H54 (cell line): ENCODE measurements at places on chromosomes 3 and 15.

GRCh38 chr15:69692342-69692741 lies 239.7 kb downstream of the RPLP1 start:
- no peak for DNase-seq

GRCh38 chr15:63538876-63539275 lies 34.5 kb downstream of the USP3 start:
- no peak for DNase-seq

DNA sequence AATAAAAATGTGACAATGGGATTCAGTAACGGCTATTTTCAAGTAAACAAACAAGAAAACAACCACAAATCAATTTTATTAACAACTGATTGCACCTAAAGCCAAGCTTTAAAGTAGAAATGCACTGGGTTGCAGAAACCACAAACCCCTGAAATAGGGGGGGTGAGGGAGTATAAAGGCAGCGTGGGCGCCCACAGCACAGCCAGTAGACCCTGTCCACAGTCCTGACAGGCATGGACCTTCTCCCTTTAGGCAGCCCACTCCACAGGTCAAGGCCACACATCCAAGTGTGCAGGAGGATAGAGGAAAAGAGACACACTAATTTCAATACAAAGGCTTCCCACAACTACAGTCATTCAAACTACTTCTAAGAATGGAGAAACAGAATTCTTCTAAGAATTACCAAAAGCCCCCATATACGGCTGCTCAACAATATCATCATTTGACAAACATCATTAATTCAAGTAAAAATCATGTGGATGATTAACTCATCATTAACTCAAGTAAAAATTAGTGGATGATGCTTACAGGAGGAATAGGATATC lies 48.7 kb downstream of the CHSY1 start:
- DNase-seq, result no peak

GRCh38 chr3:188052169-188053035 lies 101.6 kb upstream of the LPP start:
- DNase-seq, result no peak

GRCh38 chr15:91336687-91337086 lies 236.6 kb downstream of the SV2B start:
- DNase-seq, result no peak

DNA sequence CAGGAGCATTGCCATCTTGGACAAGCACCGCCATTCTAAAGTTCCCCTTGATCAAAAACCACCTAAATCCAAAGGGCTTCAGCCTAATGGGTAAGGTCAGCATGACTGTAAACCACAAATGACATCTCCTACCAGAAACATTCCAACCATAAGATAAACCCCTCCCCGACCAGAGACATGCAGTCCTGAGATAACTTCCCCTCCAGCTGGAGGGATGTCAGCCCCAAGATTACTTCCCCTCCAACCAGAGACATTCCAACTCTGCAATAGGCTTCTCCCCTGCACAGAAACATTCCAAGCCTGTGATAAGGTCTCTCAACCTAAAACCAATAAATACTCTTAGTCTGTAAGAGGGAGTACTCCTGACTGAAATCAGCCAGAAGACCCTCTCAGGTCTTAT lies 62.7 kb upstream of the DNAJC19 start:
- DNase-seq, result no peak

- DNase-seq, result no peak
Observed at GRCh38 chr3:190746531-190746930, 116.0 kb downstream of the GMNC start.

DNA sequence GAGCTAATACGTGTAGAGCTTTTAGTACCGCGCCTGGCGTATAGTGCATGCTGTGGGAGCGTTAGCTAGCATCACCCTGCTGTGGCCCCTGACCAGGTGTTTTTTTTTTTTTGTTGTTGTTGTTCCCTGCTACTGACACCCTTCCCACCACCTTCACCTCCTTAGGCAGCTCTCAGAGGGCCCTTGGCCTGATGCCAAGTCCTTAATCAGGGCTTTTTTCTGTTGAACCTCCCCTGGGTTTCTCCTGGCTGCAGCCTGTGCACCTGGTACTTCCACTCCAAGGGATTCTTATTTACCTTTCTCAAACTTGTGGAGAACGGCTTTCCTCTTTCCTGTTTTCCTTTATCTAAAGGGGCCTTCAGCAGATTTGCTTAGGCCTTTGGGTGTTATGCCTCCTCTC lies 53.3 kb downstream of the SLC7A14 start:
- no peak for DNase-seq

DNA sequence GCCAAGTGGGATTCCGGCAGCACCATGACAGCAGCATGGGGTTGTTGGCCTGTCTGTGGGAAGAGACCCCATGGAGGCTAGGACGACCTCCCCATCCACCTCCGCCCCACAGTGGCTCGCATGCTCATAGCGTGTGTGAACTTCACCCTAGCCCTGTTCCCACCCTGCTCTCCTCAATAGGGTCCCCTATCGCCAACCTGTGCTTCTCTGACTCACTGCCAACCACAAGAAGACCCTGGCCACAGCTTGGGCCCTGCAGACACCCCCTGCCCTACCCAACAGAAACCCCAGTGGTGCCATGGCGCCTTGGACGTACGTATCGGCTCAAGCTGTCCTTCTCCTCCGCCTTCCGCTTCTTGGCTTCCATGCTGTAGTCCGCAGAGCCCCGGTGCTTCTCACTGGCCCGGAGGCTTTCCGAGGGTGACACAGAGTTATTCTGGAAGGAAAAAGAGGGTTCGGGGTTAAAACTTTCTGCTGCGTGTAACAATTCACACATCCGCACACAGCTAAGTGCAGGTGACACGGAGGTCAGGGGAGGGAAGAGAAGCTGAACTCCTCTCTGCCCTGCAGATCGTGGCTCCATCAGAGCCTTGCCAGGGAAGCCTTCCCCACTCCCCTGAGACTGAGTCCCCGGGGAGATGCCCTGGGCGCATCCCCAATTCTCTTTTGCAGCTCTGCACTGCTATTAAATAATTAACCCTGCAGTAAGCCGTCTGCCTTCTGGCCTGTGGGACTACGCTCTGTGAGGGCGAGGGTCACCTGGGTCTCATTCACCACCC lies 37.3 kb downstream of the TLE3 start:
- DNase-seq, result no peak

DNA sequence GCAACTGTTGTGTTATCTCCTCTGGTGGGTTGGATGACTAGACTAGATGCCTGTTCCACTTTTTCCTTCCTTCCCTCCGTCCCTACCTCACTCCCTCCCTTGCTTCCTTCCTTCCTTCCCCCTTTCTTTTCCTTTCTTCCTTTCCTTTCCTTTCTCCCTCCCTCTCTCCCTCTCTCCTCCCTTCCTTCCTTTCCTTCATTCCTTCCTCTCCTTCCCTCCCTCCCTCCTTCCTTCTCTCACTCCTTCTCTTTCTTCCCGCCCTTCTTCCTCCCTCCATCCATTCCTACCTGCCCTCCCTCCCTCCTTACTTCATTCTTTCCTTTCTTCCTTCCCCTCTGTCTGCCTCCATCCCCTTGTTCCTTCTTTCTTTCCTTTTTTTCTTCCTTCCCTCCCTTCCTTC lies 1045.3 kb downstream of the OTOL1 start:
- DNase-seq, result no peak

DNA sequence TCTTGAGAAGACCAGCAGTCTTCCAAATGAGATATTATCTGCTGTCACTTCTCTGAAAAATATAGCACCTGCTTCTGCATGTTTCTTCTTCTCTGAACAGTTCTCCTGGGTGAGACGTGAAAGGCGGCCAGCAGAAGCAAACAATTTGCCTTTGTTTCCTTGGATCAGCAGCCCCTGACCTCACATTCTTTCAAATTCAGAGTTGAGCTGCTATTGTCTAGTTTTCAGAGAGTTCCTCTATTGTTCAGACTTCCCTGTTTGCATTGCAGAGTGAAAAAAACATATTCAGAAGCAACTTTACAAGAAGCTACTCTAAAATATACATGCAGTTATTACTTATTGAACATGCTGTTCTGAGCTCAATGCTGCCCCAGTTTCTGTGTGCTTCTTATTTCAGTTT lies 653.6 kb downstream of the NAALADL2 start:
- no peak for DNase-seq

GRCh38 chr15:34241376-34242330 lies 16.8 kb downstream of the EMC4 start:
- no peak for DNase-seq

DNA sequence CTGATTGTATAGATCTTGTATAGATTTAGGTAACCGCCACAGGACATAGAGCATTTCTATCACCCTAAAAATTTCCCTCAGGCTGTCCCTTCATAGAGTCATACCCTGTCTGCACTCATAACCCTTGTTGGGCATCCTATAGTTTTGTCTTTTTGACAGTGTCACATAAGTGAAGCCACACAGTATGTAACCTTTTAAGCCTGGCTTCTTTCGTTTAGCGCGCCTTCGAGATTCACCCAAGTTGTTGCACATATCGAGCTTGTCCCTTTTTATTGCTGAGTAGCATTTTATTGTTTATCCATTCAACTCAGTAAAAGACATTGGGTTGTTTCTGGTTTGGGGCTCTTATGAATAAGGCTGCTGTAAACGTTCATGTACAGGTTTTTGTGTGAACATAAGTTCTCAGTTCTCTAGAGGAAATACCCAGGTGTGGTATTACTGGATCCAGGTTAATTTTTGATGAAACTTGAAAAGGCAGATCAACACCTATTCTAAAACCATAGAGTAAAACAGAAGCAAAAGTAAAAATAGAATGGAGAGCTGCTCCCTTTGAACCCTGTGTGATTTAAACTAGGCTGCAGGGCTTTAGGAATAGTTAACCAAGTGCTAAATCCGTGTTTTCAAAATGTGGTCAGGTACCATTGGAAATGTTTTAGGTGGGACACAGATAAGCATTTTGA lies 49.5 kb downstream of the CD86 start:
- no peak for DNase-seq

DNA sequence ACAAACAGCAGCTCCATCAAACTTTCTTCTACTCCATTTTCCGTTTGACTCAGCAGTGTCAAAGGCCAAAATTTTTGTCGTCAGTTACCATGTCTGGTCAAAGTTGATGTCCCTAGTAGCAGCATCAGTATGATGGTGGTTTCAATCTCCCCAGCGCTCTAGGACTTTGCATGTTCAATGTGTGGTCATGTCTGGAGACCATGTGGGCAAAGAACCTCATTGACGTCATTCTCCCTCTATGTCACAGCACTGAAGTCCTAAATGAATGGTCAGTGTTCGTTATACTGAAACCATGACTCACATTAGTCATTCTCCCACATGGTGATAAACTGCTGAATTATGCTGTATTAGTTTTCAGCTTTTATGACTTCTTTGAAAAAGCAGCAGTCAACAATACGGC lies 23.2 kb downstream of the SHC4 start:
- DNase-seq, result peak; percentile 9

- peak; percentile 8 for DNase-seq
Observed at GRCh38 chr3:171936191-171936841, 93.2 kb downstream of the TMEM212 start.

- DNase-seq, result no peak
Observed at GRCh38 chr3:49700453-49701128, 11.2 kb downstream of the RNF123 start.

DNA sequence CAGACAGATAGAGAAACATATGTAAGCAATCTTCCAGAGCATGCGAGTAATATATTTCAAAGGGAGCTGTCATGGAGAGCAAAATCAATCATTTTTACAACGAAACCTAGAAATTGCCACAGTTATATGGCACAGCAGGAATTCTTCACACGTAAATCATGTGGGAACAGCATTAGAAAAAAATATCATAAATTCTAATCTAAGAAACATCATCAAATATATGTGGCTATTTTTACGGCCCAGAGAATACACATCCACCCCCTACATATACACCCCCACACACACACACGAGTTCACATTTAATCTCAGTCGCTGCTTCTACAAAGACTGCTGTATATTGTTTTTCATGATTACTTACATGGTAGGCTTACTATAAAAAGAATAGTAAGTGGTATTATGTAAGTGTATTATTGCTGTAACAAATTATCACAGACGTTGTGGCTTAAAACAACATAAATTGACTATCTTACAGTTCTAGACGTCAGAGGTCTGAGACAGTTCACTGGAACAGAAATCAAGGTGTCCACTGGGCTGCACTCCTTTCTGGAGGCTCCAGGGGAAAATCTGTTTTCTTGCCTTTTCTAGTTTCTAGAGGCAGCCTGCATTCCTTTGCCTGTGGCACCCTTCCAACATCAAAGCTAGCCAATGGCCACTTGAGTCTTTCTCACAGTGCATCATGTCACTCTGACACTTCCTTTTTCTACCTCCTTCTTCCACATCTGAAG lies 363.3 kb downstream of the ULK4 start:
- no peak for DNase-seq

DNA sequence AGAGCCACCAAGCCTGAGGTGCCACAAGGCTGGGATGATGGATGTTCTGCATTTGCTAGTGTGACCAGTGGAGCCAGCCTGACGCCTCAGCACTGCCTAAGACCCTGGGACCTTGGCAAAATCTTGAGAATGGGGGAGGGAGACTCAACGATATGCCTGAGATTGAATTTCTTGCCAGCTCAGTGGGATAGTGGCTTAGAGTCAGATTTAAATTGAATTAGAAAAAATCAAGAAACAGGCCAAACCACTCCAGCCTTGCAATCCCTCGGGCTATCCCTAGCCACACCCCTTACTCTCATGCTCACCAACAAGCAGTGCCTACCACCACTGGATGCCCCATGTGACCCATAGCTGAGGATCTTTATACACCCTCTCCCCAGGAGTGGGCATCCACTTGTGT lies 18.7 kb upstream of the PDE8A start:
- DNase-seq, result no peak

- no peak for DNase-seq
Observed at GRCh38 chr3:14201940-14202684, 23.5 kb downstream of the LSM3 start.

DNA sequence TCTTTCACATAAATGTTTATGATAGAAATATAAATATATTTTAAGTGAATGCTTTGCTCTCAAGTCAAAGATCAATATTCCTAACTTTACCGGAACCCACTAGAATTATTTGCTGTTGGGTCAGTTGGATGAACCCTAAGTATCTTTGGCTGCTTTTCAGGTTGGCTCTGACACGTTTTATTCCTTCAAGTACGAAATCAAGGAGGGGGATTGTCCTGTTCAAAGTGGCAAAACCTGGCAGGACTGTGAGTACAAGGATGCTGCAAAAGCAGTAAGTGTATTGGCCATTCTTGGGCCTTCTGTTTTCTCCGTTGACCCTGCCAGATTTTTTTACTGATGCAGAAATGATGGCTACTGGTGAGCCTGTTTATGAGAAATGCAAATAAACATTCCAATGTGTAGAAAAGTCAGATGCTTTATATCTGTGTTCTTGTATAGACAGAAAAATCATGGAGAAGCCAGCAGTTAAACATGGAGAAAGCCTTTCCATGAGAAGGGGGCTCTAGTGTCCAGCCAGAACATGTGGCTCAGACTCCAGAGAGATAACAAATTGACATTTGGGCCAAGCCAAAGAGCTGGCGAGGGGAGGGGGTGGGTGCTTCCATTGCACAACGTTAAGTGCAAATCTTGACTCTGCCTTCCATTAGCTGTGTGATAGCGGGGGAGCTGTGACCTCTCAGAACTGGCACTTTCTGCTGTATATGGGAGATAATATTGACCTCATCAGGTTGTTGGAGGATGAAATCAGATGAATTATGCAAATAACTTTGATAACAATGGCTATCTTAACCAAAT lies 3.0 kb downstream of the KNG1 start:
- no peak for DNase-seq

- no peak for DNase-seq
Observed at GRCh38 chr15:100120111-100120510, 221.7 kb downstream of the ADAMTS17 start.

GRCh38 chr3:188391592-188391991 lies 237.6 kb downstream of the LPP start:
- no peak for DNase-seq

GRCh38 chr15:80619680-80620079 lies 75.4 kb upstream of the ABHD17C start:
- DNase-seq, result no peak

GRCh38 chr3:184563561-184563925 lies 2.0 kb downstream of the EPHB3 start:
- no peak for DNase-seq
